ENCODE measurements at places on chromosomes 5 and 9. TPM values are rescaled to one million over a fixed set of nuclear protein-coding genes. Genes with fewer than 3 reads are reported as not detected.
A peak's percentile ranks its signal among the peaks of the same experiment; 100 is the strongest.

- DNase-seq: no peak
Observed at GRCh38 chr5:112742424-112742823, 4.7 kb downstream of the APC start.

DNA sequence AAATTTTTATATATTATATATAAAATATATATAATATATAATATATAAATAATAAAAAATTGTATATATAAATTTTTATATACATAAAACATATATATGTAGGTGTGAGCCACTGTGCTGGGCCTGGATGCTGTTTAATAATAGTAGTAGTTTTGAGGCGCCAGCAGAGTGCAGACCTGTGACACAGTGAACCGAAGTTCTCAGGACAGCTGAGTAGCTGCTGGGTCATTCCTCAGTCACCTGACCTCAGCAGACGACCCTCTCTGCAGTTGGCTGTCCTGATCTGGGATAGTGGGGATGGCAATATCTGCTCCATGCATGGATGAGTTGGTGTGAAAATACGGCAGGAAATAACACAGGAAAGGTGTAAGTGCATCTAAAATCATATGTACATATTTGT is 3.3 kb upstream of the SNX18 start:
- DNase-seq: no peak

Gene CPLANE1
- 10.1 TPM for total RNA-seq

GRCh38 chr5:1010181-1010510 is 1.5 kb downstream of the NKD2 start:
- DNase-seq: no peak

DNA sequence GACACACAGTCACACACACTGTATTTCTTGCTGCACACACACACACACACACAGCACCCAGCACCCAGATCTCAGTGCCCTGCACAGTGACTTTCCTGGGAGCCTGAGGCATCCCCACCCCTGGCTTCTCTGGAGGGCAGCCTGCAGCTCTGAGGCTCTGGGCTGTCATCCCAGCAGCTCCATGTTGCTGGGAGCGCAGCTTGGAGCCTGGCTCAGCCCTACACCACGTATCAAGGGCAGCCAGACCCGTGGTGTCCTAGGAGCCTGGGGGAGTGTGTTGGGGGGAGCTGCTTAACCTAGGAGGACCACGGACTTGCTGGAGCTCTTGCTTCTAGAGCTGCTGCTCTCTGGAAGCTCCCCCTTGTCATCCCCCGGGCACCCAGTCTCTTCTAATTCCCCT is 5.2 kb downstream of the IER5L start:
- no peak for DNase-seq

DNA sequence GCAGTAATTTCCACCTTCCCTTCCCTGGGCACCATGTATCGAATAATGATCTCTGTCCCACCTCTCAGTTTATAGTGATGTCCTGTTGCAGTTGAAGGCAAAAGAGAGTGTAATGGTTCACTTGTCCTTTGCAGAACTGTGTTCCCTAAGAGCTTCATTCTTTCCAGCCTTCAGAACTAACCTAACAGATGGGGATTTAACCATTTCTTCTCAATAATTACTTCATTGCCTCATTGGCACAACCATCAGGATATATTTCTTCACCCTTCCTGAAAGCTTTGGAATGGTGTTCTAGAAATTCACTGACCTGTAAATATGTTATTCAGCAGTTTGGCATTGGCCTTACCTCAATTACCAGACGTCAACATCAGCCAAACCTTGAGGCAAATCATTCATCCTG is 83.9 kb upstream of the PRRC1 start:
- no peak for DNase-seq

DNA sequence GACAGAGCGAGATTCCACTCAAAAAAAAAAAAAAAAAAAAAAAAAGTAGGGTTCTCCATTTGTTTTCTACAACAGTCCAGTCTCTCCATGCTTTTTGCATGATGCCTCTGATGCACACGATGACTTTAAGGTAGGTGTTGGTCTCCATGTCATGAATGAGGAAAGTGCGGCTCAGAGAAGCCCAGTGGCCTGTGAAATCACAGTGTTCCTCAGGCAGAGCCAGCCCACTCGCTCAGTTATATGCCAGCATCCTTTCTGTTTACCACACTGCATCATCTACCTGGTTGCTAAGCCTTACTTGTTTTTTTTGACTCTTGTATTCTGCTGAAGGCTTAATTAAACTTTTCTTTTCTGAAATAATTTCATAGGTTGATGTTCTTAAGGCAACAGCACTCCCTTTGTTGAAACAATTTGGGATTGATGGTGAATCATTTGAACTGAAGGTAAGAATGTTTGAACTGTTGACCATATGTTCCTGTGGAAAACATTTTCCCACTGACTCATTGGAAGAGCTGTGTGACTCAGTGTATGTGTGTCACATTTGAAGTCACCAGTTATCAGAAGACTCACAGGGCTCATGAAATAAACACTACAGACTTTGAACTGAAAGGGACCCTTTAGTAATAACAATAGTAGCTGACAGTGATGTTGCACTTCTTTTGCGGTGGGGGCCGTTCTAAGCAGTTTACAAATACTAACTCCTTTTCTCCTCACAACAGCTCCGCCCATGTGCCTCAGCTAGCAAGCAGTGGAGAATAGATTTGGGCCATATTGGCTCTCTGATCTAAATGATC is 40.2 kb downstream of the RCL1 start:
- DNase-seq: peak; percentile 10

Gene PDZD2
- 0.76 TPM for total RNA-seq

Gene RNF145
- 169 TPM for total RNA-seq

- no peak for DNase-seq
Observed at GRCh38 chr5:116395226-116395625, 179.4 kb downstream of the SEMA6A start.

DNA sequence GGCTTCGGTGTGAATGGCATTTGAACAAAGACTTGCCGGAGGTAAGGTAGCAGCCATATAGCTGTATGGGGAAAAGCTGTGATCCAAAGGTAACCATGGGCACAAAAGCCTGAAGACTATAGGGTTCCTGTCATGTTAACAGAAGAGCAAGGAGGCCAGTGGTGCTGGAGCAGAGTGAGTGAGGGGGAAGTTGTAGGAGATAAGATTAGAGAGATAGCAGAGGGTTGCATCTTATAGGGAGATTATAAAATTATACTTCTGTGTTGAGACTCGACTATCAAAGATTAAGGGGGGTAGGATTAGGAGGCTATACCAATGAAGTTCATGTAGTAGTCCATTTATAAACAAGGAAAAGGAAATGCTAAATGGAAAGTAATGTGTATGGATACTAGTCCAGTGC is 3.3 kb downstream of the NCBP1 start:
- no peak for DNase-seq

GRCh38 chr5:158534203-158534602 is 565.5 kb downstream of the EBF1 start:
- DNase-seq: no peak

- no peak for DNase-seq
Observed at GRCh38 chr5:129807162-129807814, 59.4 kb downstream of the MINAR2 start.

Gene FOXD1
- 7.8 TPM for total RNA-seq

DNA sequence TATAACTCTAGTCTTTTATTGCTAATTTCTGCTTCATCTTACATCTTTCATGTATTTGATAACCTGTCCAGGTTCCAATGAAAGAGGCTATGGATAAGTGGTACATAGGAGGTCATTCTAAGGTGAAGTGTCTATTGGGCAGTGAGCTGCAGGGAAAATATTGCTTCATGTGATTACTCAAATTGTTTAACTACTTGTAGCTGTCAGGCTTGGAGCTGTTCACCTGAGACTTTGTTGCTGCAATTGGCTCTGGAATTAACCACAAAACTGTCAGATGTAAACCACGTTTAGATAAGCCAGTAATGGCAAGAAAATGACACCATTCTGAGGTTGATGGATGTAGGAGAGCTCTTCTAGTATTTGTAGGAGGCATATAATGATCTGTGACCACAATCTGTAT is 26.0 kb downstream of the ADAMTSL1 start:
- no peak for DNase-seq

- DNase-seq: no peak
Observed at GRCh38 chr5:132138260-132138659, 64.7 kb downstream of the CSF2 start.

DNA sequence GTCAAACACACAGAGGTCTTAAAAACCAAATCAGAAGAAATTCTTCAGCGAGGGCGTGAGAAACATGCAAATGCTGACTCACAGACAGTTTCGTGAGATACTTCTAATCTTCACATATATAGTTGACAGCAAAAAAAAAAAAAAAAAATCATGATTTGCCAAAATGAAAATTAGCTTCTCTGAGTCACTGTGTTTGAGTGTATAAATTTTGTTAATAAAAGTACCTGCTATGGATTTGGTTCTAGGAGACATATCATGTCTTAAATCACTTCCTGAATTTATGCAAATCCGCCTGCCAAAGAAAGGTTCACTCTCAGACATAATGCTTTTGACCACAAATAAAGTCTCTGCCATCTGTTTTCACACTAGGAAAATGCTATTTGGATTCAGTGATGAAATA is 114.3 kb downstream of the SLC1A3 start:
- no peak for DNase-seq

- DNase-seq: no peak
Observed at GRCh38 chr9:6199596-6199995, 16.0 kb upstream of the IL33 start.

GRCh38 chr5:117161718-117162335 is 587.2 kb upstream of the SEMA6A start:
- DNase-seq: no peak

DNA sequence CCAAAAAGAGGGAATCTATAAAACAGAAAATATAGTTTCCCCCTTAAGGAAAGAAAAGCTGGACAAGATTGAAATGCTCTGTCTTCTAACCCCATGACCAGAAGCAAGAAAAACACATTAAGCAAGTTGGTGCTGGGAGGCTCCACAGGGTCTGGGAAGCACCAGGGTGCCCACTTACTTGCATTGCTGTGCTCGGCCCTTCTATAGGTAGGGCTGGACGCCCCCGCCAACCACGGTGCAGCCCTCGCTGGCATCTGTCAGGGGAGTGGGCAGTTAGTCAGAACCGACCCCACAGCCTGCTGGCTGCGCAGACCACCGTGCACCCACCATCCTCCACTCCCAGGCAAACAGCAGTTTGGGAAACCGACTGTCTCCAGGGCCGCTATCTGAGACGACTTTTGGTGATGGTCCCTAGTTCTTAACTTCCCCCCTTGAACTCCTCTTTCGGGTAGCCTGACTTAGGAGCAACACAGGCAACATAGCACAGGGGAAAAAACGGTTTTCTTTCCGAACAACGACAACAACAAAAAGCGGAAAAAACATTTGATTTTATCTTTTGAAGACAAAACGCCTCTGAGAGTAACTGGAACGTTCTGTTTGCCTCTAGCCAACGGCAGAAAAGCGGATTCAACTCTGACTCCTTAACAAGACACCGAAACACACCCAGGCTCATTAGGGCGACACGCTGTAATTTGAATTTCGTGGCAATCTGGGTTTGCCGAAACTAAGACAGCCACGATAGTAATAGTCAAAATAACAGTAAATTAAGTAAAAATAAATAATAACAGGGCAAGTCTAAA is 3.9 kb downstream of the IRX2 start:
- DNase-seq: no peak

DNA sequence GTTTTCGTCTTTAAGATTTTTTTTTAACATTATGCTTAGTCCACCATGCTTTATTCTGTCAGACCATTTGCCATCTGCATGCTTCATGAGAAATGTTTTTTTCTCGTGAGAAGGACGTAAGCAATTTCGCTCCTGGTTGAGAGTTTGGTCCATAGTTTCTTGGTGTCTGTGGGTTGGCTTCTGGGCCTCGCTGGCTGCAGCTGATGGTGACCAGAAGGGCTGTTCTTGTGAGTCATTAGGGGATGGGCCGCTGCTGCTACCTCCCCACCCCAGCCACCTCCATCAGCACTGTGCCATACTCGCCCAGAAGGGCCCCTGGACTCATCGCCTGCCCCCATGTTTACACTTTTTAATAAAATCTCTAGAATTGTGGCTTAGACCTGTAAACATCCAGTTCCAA is 11.4 kb downstream of the SYK start:
- no peak for DNase-seq

DNA sequence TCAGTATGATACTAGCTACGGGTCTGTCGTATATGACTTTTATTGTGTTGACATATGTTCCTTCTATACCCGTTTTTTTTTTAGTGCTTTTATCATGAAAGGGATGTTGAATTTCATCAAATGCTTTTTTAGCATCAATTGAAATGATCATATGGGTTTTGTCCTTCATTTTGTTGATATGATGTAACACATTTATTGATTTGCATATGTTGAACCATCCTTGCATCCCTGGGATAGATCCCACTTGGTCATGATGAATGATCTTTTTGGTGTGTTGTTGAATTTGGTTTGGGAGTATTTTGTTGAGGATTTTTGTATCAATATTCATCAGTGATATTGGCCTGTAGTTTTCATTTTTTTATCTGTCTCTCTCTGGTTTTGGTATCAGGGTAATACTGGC is 50.9 kb downstream of the OSMR start:
- no peak for DNase-seq

- DNase-seq: no peak
Observed at GRCh38 chr9:20610591-20610990, 11.7 kb downstream of the MLLT3 start.

- no peak for DNase-seq
Observed at GRCh38 chr9:116134975-116135374, 18.6 kb upstream of the PAPPA start.

GRCh38 chr9:112218908-112219307 is 43.8 kb upstream of the SUSD1 start:
- DNase-seq: no peak

Gene OR1J2
- total RNA-seq: not detected

DNA sequence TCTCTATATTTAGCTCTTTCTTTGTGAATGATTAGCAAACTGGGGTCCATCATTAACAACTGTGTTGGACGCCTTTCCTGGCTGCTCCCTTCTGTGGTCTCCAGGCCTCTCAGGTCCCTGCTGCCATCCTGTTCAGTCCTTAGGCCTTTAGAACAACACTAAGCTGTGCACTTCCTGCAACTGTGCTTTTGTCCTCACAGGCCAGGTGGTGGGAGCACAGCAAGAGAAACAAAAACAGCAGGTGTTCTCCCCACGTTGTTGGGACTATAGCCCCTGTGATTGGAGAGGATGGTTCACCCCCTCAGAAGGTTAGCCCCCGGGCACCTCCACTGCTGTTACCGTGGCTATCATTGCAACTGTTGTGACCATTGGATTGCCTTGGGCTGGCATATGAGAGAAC is 41.7 kb upstream of the CLINT1 start:
- no peak for DNase-seq

GRCh38 chr5:25540628-25541027 is 895.9 kb upstream of the CDH10 start:
- DNase-seq: no peak

- DNase-seq: no peak
Observed at GRCh38 chr9:118652912-118653311, 716.3 kb downstream of the BRINP1 start.

DNA sequence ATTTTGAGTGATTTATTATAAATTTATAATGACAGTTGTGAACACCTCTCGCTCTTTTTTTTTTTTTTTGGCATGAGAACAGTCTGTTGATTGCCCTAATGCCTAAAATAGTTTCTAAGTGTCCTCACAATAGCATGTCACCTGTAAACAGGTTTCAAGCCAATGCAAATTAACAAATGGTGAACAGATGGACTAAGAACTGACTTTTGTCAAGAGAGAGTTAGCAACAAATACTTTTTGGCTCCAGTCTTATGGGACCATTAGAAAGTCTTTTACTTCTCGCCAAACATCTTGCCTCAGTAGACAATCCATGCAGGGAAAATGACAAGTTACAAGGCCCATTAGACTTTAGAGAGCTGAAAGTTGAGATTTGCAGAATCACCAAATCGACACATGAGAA is 67.8 kb downstream of the MED27 start:
- no peak for DNase-seq

Gene PCDHA9
- 0.59 TPM for total RNA-seq

- DNase-seq: peak; percentile 43
Observed at GRCh38 chr5:135705141-135705631, 126.4 kb upstream of the CXCL14 start.

Measured in Calu3 (cell line).